Natural killer cell (primary cell): ENCODE measurements at places on chromosomes 7 and 10. TPM values are rescaled to one million over a fixed set of nuclear protein-coding genes. Genes with fewer than 3 reads are reported as not detected.

- no peak overlapping the region for H3K4me3 ChIP-seq
- H3K4me1 ChIP-seq, result no peaks in the 10 kb centered on the region
- H3K36me3 ChIP-seq, result no peaks in the 10 kb centered on the region
Observed at GRCh38 chr7:11727864-11728263, 104.1 kb downstream of the THSD7A start.

GRCh38 chr7:94344826-94345225 lies 49.9 kb upstream of the COL1A2 start:
- H3K36me3 ChIP-seq, result no peaks in the 10 kb centered on the region
- H3K4me3 ChIP-seq, result no peak overlapping the region
- no peak for DNase-seq
- no peak overlapping the region for H3K27ac ChIP-seq

DNA sequence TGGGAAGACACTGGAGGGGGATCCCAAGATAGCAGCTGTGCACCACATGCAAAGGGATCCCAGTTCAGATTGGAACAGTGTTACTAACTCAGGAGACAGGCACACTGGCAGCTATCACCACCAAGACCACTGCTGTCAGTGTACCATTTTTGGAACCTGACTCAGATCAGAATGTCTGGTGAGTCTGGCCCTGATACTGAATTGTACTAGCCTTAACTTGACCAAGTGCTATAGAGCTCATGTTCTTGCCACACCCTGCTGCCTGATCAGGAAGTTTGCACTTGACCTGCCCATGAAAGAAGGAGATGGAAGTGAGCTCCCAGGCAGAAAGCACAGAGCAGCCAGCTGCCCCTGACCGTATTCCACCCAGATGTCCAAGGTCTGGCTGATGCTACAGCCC lies 4.8 kb upstream of the PRRT4 start:
- peaks cover 21% of the 10 kb centered on the region for H3K27me3 ChIP-seq
- no peak overlapping the region for H3K27ac ChIP-seq

SYCE1 gene
- total RNA-seq, result 0.82 TPM

FZD1 gene
- 0.80 TPM for total RNA-seq

OR2A1 gene
- total RNA-seq, result not detected
